Urinary bladder (tissue), 4 donors: ENCODE measurements at places on chromosomes 16 and 17. TPM values are rescaled to one million over a fixed set of nuclear protein-coding genes. Genes with fewer than 3 reads are reported as not detected.

- no peak for DNase-seq
Observed at GRCh38 chr16:59295993-59296736, 562.0 kb upstream of the GOT2 start.

- DNase-seq = no peak
Observed at GRCh38 chr17:73480740-73481139, 163.5 kb downstream of the SDK2 start.

- DNase-seq = no peak
Observed at GRCh38 chr17:44965481-44966234, 2.4 kb downstream of the C1QL1 start.

DNA sequence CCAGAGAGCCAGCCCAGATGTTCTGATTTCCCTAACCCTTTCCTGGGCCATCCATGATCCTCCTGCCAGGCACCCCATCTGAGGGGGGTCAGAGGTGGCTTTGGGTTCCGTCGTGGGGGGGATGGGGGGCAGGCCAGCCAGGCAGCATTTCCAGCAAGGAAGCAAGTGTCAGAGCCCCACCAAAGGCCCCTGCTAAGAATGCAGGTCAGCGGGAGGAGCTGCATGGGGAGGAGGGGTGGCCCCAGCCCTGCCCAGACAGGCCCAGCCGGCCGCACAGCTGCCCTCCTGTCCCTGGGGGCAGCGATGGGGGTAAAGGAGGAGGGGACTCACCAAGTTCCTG, 2.3 kb upstream of the SCRN2 start:
- DNase-seq = no peak

DNA sequence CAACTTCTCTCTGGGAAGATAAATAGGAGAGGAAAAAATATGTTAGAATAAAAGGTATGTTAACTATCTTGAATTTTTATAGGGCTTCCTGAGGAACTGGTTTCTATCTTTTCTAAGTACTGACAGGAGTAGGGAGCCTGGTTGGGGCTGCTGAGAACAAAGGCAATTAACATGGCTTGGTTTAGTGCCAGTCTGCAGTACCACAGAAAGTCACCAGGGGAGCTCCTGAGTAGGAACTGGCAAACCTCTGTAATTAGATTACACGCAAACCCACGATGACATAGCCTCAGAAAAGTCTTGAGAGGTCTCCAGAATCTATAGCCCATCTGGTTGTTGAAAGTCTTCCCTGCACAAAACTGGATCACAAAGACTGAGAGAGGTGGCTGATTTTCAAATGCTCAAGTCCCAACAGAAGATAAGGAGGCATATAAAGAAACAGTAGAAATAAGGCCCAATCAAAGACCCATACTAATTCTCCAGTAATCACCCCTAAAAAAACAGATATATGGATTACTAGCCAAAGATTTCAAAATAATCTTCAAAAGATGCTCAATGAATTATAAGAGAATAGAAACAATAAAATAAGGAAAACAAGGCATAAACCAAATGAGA, 11.7 kb upstream of the CNTNAP4 start:
- no peak for DNase-seq

Gene EVPL
- 9.0 TPM for polyA plus RNA-seq

Gene RGS11
- polyA plus RNA-seq = 6.9 TPM
